ENCODE measurements at places on chromosomes 4 and X.

DNA sequence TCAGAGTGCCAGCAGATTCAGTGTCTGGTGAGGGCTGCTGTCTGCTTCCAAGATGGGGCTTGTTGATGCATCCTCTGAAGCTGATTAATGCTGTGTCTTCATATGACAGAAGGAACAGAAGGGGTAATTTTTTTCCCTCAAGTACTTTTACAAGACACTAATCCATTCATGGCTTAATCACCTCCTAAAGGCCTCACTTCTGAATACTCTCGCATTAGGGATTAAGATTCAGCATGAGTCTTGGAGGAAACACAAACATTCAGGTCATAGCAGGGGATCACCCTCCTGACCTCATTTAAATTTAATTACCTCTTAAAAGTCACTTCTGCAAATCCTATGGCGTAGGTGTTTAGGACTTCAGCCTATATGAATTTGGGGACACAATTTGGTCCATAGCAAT lies 1145.5 kb upstream of the PCDH10 start:
- no peak for DNase-seq

GRCh38 chr4:515251-515650 lies 16.2 kb downstream of the PIGG start:
- DNase-seq, result no peak

DNA sequence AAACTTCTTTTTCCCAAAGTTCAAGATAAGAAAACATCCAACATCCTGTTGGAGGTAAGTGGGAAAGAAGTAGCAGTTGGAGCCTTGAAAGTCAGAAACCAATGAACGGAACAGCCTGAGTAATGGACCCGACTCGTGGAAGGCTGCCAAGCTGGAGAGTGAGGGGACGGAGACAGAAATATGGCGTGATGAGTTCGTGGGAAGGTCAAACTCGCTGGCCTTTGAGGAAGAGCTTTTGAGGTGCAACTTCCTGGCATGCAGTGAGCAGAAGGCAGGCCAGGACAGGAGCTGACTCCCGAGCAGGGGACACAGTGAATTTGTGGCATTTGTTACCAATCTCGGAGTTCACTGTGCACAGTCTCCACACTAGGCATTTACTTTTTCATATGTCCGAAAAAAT lies 1.0 kb upstream of the TRIML1 start:
- no peak for DNase-seq

GRCh38 chr4:121326597-121326996 lies 54.2 kb downstream of the QRFPR start:
- DNase-seq, result no peak

DNA sequence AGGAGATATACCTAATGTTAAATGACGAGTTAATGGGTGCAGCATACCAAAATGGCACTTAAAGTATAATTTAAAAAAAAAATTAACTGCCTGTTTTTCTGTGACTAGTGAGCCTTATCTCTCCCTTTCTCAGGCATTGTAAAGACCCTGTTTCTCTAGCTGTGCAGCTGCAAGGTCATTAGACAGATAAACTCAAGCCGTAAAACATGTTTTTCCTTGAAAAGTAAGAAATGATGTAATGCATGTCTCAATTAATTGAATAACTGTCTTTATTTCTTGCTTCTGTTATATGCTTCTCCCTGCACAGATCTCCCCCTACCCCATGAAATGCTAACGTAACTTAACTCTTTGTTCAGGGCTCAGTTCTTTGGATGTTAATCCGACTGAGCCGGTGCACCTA lies 10.5 kb downstream of the TBC1D19 start:
- DNase-seq, result no peak

- no peak for DNase-seq
These were observed 217.1 kb downstream of the ZNF674 start for GRCh38 chrX:46328133-46328532.

DNA sequence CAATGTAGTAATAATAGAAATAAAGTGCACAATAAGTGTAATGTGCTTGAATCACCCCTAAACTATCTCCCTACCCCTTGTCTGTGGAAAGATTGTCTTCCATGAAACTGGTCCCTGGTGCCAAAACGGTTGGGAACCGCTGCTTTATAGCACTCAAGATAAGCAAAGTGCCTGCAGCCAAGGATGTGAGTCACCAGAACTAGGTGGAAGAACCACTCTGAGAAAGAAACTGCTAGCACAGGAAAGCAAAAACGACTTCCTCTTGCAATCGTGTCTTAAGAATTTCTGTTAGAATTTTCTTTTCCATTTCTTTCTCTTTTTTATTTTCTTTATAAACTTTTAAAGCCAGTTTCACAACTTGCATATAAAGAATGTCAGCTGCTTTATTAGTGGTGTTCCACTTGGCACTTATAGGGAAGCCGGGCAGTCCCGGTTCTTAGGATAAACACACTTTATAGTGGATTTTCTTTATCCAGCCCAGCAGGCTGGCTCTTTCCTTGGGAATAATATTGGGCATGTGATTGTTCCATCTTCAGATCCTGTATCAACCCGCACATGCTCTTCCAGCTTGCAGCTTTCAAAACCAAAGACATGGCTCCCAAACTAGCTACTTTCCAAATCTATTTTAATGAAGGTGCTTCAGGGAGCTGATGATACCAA lies 32.3 kb upstream of the CXCL8 start:
- DNase-seq, result no peak

DNA sequence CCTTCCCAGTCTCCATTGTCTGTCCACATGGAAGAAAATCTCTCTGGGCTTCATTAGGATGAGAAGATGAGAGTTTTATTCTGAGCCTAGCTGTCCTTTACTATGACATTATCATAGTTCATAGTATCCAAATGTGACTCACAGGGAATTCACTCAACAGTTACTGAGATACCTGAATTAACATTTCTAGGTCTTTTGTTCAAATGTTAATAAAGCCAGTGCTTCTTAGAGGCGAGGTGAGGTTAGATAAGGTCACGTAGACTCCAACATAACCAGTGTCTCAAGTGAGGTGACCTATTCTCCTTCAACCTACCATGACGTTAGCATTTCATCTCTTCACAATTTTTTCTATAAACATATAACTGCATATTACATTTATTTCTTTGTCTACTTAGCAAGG lies 67.2 kb downstream of the PALLD start:
- no peak for DNase-seq

- no peak for DNase-seq
These were observed 3.3 kb downstream of the RELL1 start for GRCh38 chr4:37682701-37683401.

GRCh38 chr4:82373486-82373815 lies 340 bp downstream of the HNRNPD start:
- no peak for DNase-seq

DNA sequence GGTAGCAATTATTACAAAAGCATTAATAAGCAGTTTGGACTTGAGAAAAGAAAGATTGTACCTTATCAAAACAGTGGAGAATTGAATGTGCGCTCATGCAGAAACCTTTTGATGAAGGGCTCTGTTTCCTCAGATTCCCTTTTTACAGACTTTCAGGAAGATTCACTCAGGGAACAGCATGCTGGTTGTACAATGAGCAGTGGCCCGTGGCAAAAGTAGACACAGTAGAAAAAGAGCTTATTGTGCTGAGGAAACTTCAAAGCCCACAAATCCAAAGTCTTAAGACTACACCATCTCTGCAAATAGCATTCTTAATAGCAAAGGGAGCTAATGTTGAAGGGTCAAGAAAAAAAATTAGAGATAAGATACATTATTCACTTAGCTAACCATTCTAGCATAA lies 858.9 kb downstream of the PDHA2 start:
- no peak for DNase-seq

DNA sequence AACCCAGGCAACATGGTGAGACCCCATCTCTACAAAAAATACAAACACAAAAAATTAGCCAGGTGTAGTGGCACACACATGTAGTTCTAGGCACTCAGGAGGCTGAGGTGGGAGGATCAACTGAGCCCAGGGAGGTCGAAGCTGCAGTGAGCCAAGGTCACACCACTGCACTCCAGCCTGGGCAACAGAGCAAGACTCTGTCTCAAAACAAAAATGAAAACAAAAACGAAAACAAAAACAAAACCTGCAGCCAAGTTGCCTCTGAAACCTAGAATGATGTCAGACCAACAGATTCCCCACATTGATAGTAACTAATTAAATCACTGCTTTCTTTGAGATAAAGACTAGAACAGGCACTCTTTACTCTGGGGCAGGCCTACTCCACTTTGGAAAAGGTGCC lies 104.5 kb downstream of the AMELX start:
- DNase-seq, result no peak

GRCh38 chr4:159131564-159131963 lies 28.7 kb downstream of the RAPGEF2 start:
- no peak for DNase-seq

DNA sequence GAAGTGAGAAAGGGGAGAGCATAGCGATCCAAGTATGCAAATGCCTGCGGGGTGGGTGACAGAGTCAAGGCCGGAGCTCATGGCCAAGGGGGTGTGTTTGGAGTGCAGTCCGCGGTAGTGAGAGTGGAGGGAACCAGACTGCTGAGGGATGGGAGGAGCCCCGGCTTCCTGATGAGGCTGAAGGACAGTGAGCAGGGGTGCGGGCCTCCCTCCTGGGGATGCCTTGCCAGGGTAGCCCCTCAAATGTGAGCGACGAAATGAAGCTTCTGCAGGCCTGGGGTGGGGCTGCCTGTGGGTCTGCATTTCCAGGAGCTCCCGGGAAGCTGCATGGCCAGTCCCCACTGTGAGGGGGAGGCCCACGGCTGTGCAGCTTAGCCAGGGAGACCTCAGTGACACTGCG lies 45.0 kb downstream of the PSAPL1 start:
- no peak for DNase-seq

- no peak for DNase-seq
These were observed 11.6 kb downstream of the SYTL4 start for GRCh38 chrX:100720301-100720700.

- no peak for DNase-seq
These were observed 4.0 kb downstream of the ARX start for GRCh38 chrX:25011589-25012432.

- no peak for DNase-seq
These were observed 508.7 kb downstream of the ZNF674 start for GRCh38 chrX:46036508-46036907.
